T-helper 9 cell (primary cell): ENCODE measurements at places on chromosomes 1 and 21.

- DNase-seq = no peak
Measured at GRCh38 chr1:66599899-66600737, 66.2 kb downstream of the SGIP1 start.

GRCh38 chr1:236526079-236526478, 2.3 kb downstream of the LGALS8 start:
- DNase-seq = no peak

DNA sequence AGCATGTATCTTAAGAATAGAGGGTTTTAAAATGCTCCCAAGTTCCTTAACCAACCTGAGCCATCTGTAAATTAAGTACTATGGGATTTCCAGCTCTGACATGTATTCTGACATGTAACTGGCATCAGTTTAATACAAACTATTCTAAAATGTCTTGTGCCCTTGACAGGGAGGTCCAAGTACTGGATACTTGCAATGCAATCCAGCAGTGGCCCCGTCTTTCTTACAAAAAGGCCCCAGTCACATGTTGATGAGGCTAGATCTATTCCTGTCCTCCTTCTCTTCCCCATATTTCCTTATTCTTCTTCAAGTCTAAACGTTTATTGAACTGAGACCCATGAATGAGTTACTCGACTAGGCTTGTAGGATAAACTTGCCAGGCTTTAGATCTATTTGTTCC, 46.4 kb downstream of the MRPL39 start:
- DNase-seq = no peak

DNA sequence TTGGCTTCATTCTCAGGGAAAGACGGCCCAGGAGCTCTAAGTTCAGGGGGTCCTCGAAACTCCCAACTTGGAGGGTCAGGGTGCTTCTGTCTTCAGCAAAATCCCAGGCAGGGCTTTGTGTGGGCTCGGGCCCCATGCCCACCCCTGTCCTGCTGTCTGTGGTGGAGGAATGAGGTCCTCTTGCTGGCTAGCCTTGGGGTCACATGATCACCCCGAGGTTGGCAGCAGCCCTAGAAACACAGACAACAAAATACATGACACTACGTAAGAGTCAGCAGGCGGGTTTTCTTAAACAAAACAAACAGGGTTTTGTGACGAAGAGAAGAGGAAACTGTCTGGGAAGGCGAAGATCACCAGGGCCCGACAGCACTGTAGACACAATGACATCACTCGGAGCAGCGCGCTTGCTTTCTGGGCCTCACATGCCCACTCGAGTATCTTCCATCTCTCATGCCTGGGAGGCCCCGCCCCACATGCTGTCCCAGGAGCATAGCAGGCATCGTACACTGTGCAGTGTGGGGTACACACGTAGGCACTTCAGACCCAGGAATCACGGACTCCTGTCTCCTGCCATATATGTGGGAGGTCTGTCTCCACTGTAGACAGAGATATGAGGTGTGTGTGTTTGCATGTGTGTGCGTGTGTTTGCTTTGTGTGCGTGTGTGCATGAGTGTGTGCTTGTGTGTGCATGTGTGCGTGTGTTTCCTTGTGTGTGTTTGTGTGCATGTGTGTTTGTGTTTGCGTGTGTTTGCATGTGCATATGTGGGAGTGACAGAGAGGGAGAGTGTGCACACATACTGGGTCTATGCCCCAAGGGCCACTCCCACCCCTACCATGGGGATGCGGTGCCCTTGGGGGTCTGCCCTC, 94.7 kb downstream of the SIK1 start:
- DNase-seq = no peak

DNA sequence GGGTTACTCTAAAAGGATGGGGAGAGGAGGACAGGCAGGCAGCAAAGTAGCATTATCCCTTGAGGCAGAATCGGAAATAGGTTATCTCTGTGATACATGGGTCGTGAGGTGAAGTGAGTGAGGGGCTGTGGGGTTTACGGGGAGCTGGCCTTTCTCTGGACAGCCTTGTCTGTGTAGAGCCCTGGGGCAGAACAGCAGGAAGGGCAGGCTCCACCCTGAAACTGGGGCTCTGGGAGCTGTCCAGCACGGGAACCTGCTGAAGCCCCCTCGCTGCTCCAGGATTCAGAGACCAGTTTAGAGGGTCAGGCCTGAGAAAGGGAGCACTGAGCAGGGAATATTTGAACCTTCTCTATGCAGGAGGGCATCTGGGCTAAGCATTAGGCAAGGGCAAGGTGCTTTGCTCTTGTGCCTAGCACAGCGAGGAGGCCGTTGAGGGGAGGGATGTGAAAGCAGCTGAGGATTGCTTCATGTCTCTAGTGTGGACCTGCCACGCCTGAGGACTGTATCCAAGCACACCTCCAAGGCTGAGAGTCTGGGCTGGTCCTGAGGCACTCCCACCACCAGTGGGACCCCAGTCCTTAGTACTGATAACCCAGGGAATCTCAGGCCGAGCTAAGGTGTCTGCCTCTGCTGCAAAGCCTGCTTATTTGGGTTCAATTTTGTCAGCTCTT, 55.8 kb downstream of the NAV1 start:
- DNase-seq = no peak

DNA sequence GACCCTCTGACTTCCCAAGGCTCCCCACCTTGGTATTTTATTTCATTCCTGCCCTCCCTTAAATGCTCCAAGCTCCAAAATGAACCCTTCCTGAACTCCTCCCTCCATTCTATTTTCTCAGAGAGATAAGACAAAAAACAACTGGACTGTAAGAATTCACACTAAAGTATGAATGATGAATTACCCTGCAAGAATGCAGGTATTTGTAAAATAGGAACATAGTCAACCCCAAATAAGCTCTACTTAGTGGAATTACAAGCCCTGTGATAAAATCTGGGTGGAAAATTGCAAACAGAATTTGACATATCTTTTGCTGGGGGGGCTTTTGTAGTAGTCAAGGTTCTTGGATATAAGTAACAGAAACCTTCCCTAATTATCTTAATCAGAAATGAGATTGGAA, 67.8 kb upstream of the GJA8 start:
- DNase-seq = no peak

DNA sequence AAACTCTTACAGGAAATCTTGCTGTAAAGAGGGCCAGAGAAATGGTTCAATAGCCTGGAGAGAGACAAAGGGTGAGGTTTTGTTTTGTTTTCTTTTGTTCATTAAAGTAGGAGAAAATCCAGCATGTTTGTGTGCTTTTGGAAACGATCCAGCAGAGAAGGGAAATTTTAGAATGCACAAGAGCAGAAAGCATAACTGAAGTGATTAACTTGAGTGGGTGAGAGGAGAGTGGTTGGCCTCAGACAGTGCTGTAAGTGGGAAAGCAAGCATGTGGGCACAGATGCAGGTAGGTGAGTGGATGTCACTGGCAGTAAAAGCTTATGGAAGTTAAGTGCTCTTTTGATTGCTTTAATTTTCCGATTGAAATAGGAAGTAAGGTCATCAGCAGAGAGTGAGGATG, 50.2 kb downstream of the EEIG2 start:
- DNase-seq = no peak

DNA sequence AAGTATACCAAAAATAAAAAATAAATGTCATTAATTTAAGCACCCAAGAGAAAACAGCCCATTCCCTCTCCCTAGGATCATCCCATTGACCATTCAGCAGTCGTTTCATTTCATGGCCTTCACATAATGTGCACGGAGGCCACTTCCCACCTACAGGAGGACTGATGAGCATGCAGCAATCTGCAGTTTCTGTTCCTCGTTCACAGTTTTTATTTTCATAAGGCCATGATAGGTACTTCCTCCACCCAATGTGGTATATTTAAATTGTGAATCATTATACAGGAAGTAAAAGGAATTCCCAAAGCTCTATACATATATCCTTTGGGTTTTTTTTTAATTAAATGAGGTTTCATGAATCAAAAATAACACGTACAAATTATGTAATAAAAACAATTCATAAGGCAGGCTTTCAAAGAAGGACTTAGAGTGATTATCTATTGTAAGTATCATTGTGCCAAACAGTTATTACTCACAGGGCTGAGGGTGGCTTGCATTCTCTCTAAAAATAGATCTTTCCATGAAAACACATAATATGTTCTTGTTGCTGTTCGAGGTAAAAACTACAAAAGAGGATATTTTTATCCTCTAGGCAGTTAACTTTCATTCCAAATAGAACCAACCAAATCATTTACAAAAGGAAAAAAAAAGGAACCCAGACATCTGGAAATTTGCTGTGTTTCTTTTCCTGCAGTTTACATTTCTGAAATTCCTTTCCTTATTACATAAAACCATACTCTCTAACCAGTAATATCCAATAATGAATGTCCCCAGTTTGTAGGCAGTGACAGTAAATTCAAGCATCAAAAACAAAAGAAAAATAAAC, 27.5 kb upstream of the SLC44A3 start:
- DNase-seq = no peak

DNA sequence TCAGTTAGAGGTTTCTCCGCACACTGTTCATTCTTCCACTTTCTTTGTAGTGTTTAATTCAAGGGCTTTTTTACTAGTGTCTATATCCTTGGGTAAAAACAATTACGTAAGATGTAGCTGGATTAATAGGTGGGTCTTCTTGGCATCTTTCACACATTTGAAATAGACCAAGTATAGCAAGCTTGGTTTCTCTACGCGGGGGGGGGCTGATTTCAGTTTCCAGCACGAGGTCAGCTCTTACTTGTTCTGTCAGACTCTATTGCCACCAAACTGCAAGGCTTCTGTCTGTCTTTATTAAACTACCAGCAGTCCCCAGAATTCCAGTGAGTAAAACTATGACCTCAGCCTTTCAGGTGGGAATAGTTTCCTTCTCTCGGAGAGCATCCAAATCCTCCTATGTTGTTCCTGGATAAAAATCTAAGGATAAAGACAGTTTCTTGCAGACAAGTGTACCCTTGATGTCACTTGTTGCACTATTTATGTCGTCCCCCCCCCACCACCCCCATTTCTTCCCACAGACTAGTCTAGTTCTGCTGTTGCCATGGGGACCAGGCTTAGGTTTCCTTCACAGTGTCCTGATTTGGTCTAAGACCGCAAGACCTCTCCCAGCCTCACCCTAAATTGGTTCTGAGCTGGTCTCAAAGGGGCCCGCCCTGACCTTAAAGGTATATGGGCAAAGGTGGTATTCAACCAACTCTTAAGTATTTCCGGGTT, 17.0 kb downstream of the SPATA46 start:
- DNase-seq = no peak

DNA sequence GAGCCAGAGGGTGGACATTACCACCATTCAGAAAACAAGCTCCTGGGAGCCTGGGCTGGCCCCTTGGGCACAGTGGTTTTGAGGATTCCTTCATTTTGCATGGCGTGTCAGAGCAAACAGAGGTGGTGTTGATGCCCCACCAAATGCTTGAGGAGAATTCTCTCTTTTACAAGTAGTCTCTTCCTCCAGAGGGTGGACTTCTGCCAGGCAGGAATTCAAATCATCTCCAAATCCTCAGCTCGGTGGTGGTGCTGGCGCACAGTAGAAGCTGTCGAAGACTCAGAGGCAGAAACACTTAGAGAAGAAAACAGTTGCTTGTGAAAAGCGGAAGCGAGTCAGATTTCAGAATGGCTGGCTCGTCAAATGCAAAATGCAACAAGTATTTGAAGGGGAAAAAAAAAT, 3.4 kb upstream of the CHI3L1 start:
- DNase-seq = no peak

GRCh38 chr21:36087362-36088138, 17.7 kb downstream of the CBR1 start:
- no peak for DNase-seq

- DNase-seq = no peak
Measured at GRCh38 chr1:10171105-10171767, 39.1 kb upstream of the KIF1B start.

- no peak for DNase-seq
Measured at GRCh38 chr1:18714404-18715175, 83.9 kb downstream of the PAX7 start.

DNA sequence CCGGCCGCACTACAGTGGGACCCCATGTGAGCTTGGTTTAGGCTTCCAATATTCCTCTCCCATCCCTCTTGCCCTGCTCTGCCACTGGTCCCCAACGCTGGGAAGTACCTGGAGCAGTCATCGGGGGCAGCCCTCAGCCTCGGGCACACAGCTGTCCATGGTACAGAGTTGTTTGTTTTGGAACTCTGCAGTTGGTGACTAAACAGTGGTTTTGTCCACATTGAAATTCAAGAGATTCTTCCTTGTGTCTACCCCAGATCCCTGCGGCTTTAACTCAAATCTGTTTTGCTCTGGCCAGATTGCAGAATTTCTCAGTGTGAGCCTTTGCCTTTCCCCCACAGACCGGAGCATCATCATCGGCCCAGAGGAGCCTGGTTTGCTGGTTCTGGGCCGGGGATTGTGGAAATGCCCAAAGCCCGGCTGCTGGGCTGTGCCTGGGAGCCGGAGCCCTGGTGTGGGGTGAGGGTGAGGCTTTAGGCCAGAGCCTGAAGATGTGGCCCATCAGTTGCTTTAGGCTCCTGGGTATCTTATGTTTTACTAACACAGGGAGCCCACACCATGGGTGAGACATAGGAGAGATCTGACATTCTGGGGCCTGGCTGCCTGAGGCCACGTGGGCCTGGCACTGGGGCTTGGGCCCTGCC, 93.2 kb downstream of the ARHGEF10L start:
- no peak for DNase-seq

DNA sequence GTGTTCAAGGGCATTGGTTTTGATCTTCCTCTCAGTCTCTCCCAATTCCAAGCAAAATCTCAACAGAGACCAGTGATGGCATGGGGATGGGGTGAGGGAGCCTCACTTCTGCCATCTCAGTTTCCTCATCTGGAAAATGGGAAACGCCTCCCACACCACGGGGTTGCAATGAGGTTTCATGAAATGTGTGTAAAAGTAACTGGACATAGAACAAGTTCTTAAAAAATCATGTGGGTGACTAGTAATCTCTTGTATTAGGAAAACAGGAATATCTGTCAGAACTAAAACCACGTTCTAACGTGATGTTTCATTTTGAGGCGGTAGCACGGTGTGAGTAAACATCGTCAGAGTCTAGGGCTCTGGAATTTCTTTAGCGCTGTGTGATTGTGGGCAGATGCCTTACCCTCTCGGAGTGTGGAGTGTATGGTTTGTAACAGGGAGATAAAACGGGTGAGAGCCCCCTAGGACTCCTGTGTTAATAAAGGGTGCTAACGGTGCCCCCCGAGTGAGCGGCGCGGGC, 55.5 kb upstream of the DNAJC6 start:
- no peak for DNase-seq

DNA sequence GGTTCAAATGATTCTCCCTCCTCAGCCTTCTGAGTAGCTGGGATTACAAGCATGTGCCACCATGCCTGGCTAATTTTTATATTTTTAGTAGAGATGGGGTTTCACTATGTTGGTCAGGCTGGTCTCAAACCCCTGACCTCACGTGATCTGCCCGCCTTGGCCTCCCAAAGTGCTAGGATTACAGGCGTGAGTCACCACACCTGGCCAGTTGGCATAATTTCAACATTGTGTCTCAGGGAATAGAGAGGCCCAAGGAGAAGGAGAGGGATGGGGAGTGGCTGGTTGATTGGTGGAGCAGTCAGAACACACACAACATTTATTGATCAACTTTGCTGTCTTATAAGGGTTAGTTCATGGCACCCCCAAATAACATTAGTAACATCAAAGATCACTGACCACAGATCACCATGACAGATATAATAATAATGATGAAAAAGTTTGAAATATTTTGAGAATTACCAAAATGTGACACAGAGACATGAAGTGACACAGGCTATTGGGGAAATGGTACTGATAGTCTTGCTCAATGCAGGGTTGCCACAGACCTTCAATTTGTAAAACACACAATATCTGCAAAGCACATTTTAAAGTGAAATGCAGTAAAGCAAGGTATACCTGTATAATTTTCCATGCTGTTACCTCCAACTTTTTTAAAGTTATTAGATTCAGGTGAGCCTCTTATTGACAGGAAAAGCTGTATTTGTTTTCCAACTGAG, 15.8 kb upstream of the CYB5R1 start:
- DNase-seq = no peak
